CD4-positive, alpha-beta T cell treated with Interleukin-15 for 1 hour (primary cell): ENCODE measurements at places on chromosomes 7 and 10.

GRCh38 chr7:89687211-89687610 lies 467.1 kb upstream of the STEAP1 start:
- DNase-seq = no peak

- DNase-seq = no peak
Observed at GRCh38 chr7:83921941-83922607, 272.5 kb downstream of the SEMA3A start.

GRCh38 chr10:22156750-22157149 lies 61.1 kb downstream of the EBLN1 start:
- no peak for DNase-seq

DNA sequence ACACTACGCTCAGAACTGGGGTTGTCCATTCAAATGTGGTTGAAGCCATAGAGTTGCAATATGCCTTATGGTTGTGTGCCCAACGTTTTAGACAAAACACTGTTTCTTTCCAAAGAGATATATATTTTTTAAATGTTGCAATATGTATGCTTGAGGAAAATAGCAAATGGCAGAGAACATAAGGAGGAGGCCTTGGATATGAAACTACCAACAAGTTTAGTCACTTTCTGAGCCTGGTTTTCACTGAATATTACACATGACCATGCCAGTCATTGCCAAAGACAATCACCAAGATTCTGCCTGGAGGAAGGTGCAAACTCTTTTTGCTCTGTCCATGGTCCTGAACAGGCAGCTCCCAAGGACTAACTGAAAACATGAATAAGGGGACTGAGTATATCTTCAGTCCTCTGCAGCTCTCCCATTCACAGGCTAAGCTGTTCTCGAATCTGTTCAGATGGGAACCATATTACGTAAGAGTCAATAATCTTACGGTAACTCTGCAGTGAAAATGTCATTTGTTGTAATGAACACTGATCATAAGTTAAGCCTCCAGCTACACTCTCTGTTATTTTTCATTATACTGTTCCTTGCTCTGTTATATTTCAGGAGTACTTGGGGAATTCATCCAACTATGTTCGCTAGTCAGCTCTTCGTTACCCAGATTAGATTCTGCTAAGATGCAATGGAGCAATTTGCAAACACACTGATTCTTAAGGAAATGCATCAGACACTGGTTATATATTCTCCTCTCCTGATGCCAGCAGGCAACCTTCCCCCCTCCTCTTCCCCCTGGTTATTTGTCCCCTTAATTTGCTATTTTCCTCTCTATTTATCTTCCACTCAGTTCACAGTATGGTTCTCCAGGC lies 90.7 kb upstream of the C1QL3 start:
- no peak for DNase-seq

DNA sequence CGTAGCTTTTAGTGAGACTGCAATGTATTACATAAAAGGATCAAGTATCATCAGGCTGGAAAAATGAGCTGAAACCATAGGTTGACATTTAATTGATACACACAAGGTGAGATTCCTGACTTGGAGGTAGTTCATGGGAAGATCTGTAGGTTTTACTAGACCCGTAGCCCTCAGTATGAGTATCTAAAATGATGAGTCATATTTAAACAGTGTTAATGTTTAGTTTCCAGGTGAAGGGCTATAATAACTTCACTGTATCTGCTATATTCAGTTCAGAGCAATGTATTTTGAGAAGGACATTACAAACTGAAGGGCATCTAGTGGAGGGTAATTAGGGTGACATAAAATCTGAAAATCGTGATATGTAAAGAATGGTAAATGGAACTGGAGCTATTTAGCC lies 35.0 kb downstream of the ENTPD1 start:
- no peak for DNase-seq

GRCh38 chr10:10778959-10779358 lies 238.7 kb upstream of the CELF2 start:
- DNase-seq = no peak

DNA sequence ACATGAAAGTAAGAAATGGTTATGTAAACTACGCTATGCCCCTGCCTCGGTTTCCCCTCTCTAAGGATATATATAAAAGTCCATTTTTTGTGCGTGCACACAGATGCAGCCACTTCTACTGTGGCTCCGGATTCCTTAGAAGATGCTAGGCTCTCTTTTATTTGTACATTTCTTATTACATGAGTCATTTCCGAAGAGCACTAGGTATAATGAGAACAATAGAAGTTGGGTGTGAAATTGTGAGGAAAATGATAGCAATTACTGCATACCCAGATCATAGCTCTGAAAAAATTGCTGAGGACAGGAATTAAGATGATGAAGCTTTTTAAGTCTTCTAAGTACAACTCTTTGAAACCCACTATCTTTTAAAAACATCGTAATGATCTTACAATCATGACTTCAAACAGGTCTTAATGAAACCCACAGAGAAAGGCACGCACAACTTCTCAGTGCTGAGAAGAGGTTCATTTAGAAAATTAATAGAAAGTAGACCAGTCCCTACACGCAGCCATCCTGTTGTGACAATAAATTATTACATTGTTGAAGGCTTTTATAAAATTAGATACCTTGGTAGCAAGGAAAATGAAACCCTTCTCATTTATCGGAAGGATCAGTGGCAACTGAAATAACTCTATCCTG lies 96.2 kb upstream of the FGFR2 start:
- DNase-seq = no peak

DNA sequence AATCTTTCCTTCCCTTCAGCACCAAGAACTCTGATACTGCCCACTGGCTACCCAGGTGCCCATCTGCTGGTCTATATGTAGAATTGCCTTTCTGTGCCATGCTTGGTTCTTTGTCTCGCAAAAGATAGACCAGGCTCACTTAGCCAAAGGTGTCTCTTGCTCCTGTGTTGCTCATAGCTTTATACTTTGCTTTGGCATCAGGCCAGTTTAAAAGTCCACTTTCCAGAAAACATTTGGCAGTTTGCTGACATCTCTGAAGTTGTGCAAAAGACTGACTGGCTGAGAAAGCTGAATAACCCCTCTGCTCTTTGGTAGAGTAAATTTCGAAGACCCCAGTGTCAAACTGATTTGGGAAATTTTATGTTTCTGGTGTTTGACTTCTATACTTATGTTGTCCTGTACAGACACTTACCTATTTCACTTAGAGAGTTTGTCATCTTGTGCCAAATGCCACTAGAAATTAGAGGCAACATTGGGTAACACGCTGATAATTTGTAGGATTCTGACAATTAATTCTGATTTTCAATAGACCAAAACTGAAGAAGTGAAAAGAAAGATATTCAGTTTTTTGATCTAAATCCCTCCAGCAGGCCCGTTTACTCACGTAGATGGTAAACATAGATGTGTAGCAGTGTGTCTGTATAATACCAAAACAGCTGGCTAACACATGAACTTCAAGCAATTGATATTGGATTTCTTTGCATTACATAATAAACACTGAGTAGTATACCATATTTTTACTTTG lies 91.1 kb downstream of the CPED1 start:
- no peak for DNase-seq

DNA sequence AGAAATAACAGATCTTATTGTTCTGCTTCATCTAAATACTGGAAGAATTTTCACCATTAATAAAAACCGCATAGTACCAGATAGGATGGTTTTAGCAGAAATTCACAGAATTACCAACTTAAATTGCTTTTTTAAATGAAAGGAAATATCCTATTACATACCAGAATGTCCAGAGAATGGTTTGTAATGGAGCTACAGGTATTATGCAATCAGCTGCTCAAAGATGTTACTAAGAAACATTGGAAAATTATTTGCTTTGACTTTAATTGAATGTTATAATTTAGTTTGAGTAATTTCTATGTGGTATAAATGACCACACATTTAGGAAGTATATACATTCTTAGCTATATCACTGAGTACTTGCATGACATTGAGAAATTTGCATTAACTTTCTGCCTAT lies 338.3 kb downstream of the ETV1 start:
- DNase-seq = no peak

DNA sequence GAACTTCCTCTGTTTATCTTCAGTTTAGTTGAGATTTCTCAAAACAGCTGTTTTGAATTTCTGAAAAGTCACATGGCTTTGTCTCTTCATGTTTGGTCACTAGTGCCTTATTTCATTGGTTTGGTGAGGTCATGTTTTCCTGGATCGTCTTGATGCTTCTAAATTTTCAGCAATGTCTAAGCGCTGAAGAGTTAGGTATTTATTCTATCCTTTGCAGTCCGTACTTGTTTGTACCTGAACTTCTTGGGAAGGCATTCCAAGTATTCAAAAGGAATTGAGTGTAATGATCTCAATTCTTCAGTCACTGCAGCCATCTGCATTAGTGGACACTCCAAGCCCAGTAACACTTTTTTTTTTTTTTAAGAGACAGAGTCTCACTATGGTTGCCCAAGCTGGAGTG lies 67.7 kb downstream of the HERC4 start:
- no peak for DNase-seq

GRCh38 chr7:33849971-33850559 lies 55.3 kb upstream of the BMPER start:
- no peak for DNase-seq

DNA sequence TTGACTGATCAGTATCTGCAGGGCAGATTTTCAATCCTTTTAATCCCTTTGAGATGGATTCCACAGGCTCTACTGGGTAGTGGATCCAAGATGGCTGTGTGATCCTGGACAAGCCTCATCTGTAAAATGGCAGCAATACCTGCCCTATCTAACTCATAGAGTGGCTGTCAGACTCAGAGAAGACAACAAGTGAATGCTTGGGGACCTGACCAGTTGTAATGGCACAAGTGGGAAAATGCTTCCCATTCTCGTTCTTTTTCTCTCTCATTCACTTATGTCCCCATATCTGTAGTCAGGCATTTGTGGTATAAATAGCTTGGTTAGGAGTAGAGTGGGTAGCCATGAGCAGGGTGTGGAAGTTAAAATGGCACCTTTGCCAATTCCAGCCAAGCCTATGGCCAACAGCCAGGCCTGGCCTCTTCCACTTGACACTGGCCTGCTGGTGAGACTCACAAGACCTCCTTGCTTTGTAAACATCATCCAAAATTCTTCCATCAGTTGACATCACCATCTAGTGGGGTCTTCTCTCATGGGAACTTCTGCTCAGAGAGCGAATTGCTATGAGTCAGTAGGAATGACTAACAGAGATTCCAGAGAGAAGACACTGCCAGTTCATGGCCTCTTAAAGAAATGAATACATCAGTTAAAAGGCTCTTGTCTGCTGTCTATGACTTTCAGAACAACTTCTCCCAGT lies 150.1 kb downstream of the PLPP4 start:
- no peak for DNase-seq
